A549 treated with Mapracorat at 1 μM for 4 hours (cell line): ENCODE measurements at places on chromosomes 6 and 20. TPM values are rescaled to one million over a fixed set of nuclear protein-coding genes. Genes with fewer than 3 reads are reported as not detected.

TNFRSF6B gene
- 0.35 to 1.5 TPM (median 0.93 TPM) in 5 replicates for total RNA-seq

OR2H1 gene
- not detected in 5 replicates for total RNA-seq

GTF2H4 gene
- 18.1 to 21.8 TPM (median 20.4 TPM) in 5 replicates for total RNA-seq

RAB44 gene
- total RNA-seq = 0.03 to 0.06 TPM (median 0.04 TPM) in 4 of 5 replicates, not detected in the other

GSTA1 gene
- total RNA-seq = not detected in 5 replicates

FOXS1 gene
- total RNA-seq = 0.17 to 0.86 TPM (median 0.61 TPM) in 5 replicates

RBM24 gene
- total RNA-seq = 6.4 to 8.7 TPM (median 6.6 TPM) in 5 replicates

TRAPPC3L gene
- not detected in 5 replicates for total RNA-seq

TOX2 gene
- 10.7 to 14.4 TPM (median 12.8 TPM) in 5 replicates for total RNA-seq

MAP7 gene
- total RNA-seq = 18.8 to 23.9 TPM (median 21.7 TPM) in 5 replicates

GRM1 gene
- 0.01 to 0.02 TPM in 2 of 5 replicates, not detected in the others for total RNA-seq

LINC00237 gene
- total RNA-seq = not detected in 5 replicates

BMP7 gene
- 0.34 to 1.0 TPM (median 0.58 TPM) in 5 replicates for total RNA-seq

VWA7 gene
- total RNA-seq = 0.72 to 2.2 TPM (median 1.4 TPM) in 5 replicates

PI16 gene
- not detected in 5 replicates for total RNA-seq
